ENCODE measurements at places on chromosomes 2 and 18. TPM values are rescaled to one million over a fixed set of nuclear protein-coding genes. Genes with fewer than 3 reads are reported as not detected.

- H3K27me3 ChIP-seq: no peaks in the 10 kb centered on the region
- no peak overlapping the region for H3K27ac ChIP-seq
- H3K36me3 ChIP-seq: no peaks in the 10 kb centered on the region
- H3K4me1 ChIP-seq: no peaks in the 10 kb centered on the region
- DNase-seq: no peak
Measured at GRCh38 chr2:16149349-16150243, 209.2 kb downstream of the MYCN start.

DNA sequence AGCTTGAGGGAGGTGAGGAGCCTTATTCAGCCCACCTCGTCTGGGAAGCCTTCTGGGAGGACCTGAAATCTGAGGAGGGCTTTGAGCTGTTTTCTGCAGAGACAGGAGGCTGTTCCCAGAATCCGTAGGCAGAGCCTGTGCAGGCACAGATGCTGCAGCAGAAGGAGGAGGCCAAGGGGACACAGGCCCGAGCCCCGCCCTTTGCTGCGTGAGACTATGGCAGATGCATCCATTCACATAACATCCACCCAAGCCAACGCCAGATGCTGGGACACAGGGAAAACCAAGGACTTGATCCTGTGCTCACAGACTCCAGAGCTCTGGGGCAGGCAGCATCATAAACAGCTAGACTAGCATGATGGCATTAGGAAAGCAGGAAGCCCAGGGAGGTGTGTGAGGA is 98.2 kb downstream of the KCNF1 start:
- H3K27me3 ChIP-seq: no peaks in the 10 kb centered on the region
- H3K36me3 ChIP-seq: no peaks in the 10 kb centered on the region
- no peak overlapping the region for H3K4me3 ChIP-seq
- H3K27ac ChIP-seq: no peak overlapping the region
- DNase-seq: no peak
- H3K4me1 ChIP-seq: no peaks in the 10 kb centered on the region

GRCh38 chr2:160039166-160039903 is 23.1 kb downstream of the PLA2R1 start:
- H3K36me3 ChIP-seq: no peaks in the 10 kb centered on the region
- no peak overlapping the region for H3K4me3 ChIP-seq
- DNase-seq: peak; percentile 44
- H3K27ac ChIP-seq: no peak overlapping the region
- H3K27me3 ChIP-seq: no peaks in the 10 kb centered on the region

DNA sequence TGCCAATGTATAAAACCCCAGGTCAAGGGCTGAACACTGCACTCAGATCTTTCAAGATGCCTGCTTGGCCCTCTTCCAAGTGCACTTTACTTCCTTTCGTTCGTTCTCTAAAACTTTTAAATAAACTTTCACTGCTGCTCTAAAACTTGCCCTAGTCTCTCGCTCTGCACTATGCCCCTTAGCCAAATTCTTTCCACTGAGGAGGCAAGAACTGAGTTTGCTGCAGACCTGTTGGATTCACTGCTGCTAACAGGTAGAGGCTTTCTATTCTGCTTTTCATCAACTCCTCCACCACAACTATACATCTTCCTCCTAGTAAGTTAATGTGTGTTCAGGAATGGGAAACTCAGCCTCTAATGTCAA is 467.9 kb downstream of the MBD2 start:
- H3K4me1 ChIP-seq: no peaks in the 10 kb centered on the region
- no peak overlapping the region for H3K27ac ChIP-seq
- H3K4me3 ChIP-seq: no peak overlapping the region
- H3K36me3 ChIP-seq: no peaks in the 10 kb centered on the region
- no peak for DNase-seq

DNA sequence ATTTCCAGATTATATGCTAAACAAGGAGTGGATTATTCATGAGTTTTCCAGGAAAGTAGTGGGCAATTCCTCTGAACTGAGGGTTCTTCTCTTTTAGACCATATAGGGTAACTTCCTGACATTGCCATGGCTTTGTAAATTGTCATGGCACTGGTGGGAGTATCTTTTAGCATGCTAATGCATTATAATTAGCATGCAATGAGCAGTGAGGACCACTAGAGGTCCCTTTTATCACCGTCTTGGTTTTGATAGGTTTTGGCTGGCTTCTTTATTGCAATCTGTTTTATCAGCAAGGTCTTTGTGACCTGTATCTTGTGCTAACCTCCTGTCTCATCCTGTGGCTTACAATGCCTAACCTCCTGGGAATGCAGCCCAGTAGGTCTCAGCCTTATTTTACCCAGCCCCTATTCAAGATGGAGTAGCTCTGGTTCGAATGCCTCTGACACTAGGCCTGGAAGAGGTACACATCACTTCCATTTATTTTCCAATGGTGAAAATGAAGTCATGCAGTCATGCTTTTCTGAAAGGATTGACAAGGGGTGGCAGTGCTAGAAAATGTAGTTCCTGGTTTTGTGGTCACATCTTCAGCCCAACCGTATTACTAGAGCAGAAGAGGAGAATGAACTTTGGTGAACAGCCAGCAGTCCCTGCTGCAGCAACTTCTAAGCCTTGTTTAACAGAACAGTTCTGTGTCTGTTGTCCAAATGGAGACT is 26.6 kb upstream of the ITGA4 start:
- DNase-seq: no peak
- no peak overlapping the region for H3K27ac ChIP-seq
- no peaks in the 10 kb centered on the region for H3K4me1 ChIP-seq

DNA sequence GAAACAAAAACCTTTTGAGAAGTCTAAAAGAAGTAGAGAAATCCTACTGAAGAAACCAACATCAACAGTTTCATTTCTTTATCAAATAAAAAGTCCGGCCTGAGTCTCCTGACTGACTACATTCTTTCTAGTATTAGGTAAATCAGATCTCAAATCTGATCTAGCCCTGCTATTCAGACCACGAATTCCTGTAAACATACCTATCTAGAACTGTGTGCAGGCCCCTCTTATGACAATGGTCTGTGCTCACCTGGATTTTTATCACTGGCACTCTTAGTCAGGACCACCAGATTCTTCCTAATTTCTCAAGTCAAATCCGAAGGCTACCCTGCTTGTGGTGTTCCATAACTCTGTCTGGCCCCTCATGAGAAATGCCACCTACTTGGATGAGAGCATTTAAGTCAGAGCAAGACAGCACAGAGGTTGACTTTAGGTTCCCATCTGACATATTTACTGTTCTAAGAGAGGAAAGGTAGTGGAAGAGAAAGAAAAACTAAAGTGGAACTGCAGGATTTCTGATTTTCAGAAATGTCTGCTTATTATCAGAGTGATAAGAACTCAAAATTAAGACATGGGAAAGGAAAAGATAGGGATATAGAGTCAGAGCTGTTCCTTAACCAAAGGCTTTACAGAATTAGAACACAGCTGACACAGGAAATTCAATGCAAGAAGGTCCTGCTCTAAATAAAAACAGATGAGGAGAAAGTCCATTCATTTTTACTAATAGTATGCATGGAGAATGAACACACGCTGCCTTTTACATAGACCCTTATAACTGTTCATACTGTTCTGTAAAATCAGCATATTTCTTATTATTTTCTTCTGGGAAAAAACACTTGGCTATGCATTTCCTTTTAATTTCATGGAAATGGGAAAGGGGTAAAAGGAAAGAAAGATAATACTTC is 56.5 kb downstream of the SLC8A1 start:
- H3K27ac ChIP-seq: peak overlapping the region; percentile 74
- DNase-seq: no peak
- H3K4me3 ChIP-seq: no peak overlapping the region

- H3K27ac ChIP-seq: no peak overlapping the region
- H3K27me3 ChIP-seq: no peaks in the 10 kb centered on the region
- H3K4me3 ChIP-seq: no peak overlapping the region
- no peaks in the 10 kb centered on the region for H3K36me3 ChIP-seq
Measured at GRCh38 chr2:234161932-234162331, 111.4 kb downstream of the SPP2 start.

DNA sequence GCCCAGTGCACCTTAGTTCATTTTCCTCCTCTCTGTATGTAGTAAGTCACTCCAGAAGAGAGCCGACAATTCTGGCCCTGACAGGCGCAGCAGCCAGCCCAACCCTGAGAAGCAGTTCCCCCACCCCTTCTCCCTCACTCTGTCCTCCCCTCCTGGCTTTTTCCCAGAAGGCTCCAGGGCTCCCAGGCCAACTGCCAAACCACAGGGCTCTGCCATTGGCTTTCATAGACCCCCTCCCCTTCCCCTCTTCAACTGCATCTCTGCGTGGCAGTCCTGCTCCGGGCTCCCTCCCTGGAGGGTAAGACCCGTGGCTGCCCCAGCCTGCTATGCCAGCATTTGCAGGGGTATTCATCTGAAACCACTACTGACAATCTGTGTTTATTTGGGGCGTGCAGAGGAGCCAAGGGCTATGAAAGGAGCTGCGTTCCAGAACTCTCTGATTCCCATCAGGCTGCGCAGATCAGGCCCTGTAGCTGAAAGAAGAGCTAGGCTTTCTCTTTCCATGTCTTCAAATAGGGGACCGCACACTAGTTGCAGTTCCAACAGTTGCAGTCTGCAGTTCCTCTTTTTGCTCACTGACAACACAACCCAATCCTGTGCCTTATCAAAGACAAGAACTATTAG is 388.6 kb upstream of the TNP1 start:
- no peak overlapping the region for H3K4me3 ChIP-seq
- H3K27me3 ChIP-seq: no peaks in the 10 kb centered on the region
- no peaks in the 10 kb centered on the region for H3K36me3 ChIP-seq
- peak; percentile 85 for DNase-seq
- H3K27ac ChIP-seq: peak overlapping the region; percentile 95
- peaks cover 13% of the 10 kb centered on the region for H3K4me1 ChIP-seq

DNA sequence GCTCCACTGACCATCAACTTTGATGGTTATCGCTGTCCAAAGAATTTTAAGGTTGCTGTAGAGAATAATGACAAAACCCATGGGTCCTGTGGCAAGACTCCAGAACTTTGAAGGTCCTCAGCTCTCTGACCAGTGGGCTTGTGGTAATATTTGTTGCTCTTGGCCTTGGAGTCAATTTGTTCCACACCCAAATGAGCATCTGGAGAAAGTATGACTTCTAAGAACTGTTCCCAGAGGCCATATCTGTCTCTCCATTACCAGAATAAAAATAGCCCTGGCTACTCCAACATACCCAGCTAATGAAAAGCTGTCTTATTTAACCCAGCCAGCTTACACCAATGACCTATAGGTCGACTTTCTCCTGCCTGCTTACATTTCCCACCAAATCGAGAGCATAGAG is 466.4 kb downstream of the MEIS1 start:
- H3K4me3 ChIP-seq: no peak overlapping the region
- H3K27ac ChIP-seq: no peak overlapping the region
- no peak for DNase-seq
- H3K27me3 ChIP-seq: no peaks in the 10 kb centered on the region

GRCh38 chr18:22064581-22064980 is 104.8 kb upstream of the GATA6 start:
- H3K4me1 ChIP-seq: no peaks in the 10 kb centered on the region
- no peaks in the 10 kb centered on the region for H3K36me3 ChIP-seq
- no peak overlapping the region for H3K4me3 ChIP-seq
- no peak for DNase-seq

- H3K36me3 ChIP-seq: no peaks in the 10 kb centered on the region
- H3K4me1 ChIP-seq: no peaks in the 10 kb centered on the region
- no peak overlapping the region for H3K27ac ChIP-seq
- H3K27me3 ChIP-seq: no peaks in the 10 kb centered on the region
- H3K4me3 ChIP-seq: no peak overlapping the region
Measured at GRCh38 chr2:11967946-11968465, 221.6 kb downstream of the LPIN1 start.

DNA sequence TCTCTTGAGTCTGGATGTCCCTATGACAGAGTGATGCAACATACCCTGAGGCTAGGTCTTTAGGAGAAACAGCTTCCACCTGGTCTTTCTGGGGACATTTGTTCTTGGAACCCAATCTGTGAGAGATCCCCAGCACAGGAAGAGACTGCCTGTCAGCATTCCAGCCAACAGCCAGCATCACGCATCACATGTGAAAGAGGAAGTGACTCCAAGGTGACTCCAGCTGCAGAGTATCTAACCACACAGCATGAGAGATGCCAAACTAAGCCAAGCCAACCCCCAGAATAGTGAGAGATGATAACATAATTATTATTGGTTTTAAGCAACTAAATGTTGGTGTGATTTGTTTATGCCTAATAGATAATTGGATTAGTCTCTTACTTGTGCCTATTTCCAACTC is 35.7 kb downstream of the C18orf63 start:
- no peaks in the 10 kb centered on the region for H3K27me3 ChIP-seq
- no peaks in the 10 kb centered on the region for H3K36me3 ChIP-seq
- H3K4me3 ChIP-seq: no peak overlapping the region
- H3K4me1 ChIP-seq: no peaks in the 10 kb centered on the region

GRCh38 chr2:128473175-128474035 is 154.7 kb upstream of the HS6ST1 start:
- no peaks in the 10 kb centered on the region for H3K4me1 ChIP-seq
- no peaks in the 10 kb centered on the region for H3K27me3 ChIP-seq
- H3K4me3 ChIP-seq: no peak overlapping the region
- no peaks in the 10 kb centered on the region for H3K36me3 ChIP-seq
- no peak for DNase-seq
- no peak overlapping the region for H3K27ac ChIP-seq

GRCh38 chr2:16334886-16335603 is 330.6 kb downstream of the CYRIA start:
- no peak for DNase-seq
- H3K27me3 ChIP-seq: no peaks in the 10 kb centered on the region
- no peak overlapping the region for H3K27ac ChIP-seq
- no peak overlapping the region for H3K4me3 ChIP-seq

DNA sequence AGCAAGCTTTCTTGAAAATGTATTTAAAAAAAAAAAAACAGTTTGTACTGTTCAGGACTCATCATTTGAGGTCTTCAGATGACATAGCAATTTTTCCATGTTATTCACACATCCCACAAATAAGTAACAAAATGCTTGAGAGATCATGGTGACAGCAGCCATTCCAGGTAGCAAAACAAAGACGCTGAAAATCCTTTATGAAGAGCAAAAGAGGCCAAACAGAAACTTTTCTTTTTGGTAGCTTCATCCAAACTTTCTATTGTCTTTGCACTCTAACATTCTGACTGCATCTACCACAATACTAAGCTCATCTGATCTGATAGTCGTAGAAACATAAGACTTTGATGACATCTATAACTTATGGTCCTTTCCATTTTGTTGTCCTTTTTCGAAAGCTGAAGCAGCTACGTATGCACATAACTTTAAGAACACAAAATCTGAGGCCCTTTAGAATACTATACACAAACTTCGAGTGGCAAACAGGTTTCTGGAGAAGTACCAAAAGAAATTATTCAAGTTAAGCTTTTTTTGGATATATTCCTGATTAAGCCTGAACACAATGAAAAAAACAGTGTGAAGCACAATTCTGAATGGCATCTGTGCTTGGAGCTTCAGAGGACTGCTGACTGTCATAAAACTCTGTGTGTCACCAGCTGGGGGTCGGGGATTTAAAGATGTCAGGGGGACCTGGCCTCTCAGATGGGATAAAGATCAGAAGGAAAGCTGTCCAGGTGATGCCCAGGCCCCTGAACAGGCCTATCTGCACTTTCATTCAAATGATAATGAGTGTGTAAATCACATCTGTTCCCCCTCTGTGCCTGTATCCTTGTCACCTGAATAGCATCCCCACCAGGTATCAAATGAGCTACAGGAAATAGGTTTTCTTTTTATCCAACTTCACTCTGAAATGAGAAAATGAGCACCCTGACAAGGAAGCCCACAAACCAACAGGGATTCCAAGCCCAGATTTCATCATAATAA is 75.8 kb downstream of the ZEB2 start:
- H3K36me3 ChIP-seq: no peaks in the 10 kb centered on the region
- DNase-seq: no peak

- H3K27me3 ChIP-seq: no peaks in the 10 kb centered on the region
- no peak overlapping the region for H3K27ac ChIP-seq
- no peaks in the 10 kb centered on the region for H3K36me3 ChIP-seq
- no peak for DNase-seq
- no peaks in the 10 kb centered on the region for H3K4me1 ChIP-seq
Measured at GRCh38 chr2:3728104-3729054, 25.0 kb downstream of the DCDC2C start.

C1GALT1C1L gene
- not detected for total RNA-seq

RGPD3 gene
- total RNA-seq: not detected
